RPMI7951 (cell line): ENCODE measurements at places on chromosomes 16 and 17. TPM values are rescaled to one million over a fixed set of nuclear protein-coding genes. Genes with fewer than 3 reads are reported as not detected.

Gene PIRT
- total RNA-seq: not detected in 2 replicates

DNA sequence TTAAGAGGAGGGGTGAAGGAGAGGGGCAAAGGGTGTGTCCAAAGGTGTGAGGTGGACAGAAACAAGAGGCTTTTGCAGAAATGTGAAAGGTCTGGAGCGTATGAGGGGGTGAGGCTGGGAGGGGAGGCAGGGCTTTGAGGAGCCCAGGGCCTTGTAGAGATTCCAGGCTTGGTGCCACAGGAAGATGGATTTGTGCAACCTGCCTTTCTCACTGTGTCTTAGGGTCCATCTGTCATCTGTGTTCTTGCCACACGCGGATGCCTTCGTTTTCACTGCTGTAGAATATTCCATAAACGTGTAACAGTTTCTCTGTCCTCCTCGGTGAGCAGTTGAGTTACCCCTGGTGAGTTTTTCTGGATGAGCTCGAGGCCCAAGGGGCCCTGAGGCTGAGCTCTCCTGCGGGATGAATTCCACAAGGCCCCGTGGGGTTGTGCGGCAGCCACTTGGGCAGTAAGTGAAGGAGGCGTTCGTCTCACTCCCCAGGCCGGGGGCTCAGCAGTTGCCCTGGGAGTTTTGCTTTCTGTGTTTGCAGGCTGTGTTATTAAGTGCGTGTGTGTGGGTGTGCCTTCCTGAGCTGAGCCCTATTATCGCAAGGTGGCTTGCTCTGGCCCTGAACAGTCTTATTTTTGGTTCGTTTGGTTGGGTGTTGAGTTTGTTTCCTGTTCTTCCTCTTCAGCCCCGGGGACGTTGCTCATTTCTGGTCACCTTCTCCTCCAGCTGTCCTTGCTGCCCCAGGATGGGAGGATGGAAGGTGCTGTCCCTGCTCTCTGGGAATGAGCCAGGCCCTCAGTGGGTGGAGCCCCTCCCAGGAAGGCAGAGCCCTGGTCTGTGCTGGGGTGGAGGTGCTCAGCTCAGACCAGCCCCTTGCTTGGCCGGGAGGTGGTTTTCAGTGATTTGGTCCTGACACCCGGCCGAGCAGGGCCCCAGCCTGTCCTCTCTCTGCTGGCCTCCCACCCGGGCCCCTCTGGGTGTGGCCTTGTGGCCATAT lies 28.4 kb downstream of the BAIAP2 start:
- no peak for DNase-seq

Gene CCL14
- not detected in 2 replicates for total RNA-seq

- DNase-seq: no peak
These were observed 388.0 kb downstream of the SEC14L1 start for GRCh38 chr17:77528516-77529327.

GRCh38 chr16:4688674-4689045 lies 4.7 kb upstream of the NUDT16L1 start:
- no peak for DNase-seq

DNA sequence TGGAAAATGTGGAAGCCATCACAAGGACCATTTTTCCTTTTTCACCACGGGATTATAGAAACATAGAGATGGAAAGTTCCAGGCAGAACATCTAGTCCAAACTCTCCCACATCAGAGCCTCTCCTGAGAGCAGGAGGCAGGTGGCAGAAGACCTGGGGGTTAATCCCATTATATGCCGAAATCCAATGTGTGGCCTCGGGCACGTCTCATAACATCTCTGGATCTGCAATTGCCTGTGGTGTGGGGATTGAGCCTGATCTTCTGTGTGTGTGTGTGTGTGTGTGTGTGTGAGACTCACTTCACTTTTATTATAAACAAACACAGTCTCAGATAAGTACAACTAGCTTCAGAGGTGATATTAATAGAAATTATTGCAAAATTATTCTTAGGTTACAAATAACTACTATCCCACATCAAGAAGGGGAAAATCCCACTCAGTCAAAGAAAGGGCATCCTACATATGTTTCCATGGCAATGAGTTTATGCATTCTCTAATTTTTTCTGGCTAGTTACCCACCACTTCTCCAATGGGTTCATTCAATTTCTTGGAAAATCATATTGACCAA lies 199.1 kb downstream of the FOXL1 start:
- no peak for DNase-seq

DNA sequence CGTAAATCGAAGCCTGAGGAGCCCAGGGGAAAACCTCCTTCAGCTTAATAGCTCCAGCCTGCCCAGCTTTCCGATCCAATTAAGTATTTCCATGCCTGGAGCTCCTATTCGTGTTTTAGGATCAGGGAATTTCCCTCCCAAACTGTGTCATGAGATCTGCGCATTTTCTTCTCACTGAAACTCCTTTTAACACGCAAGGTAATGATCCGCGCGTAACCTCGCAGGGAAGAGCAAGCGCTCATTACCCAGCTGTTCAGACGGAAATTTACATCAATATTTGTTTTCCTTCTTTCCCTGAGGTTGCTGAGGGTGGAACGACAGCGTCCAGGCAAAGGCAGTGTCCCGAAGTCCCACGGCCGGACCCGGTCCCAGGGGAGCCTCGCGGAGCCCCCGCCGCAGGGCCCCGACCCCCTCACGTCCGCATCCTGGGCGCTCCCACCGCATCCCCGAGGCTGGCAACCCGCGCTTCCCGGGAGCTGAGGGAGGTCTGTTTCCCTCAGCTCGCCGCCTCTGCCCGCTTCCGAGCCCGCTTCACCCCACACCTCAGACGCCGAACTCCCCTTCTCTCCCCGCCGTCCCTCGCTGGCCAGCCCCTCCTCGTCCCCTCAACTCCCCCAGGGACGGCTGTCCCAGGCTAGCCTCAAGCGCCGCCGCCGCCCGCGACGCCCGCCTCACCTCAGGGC lies 415 bp downstream of the ABCA5 start:
- DNase-seq: peak; percentile 32

Gene PLA2G10
- total RNA-seq: not detected in 2 replicates

- DNase-seq: no peak
These were observed 19.9 kb downstream of the LGALS3BP start for GRCh38 chr17:78959803-78960202.

DNA sequence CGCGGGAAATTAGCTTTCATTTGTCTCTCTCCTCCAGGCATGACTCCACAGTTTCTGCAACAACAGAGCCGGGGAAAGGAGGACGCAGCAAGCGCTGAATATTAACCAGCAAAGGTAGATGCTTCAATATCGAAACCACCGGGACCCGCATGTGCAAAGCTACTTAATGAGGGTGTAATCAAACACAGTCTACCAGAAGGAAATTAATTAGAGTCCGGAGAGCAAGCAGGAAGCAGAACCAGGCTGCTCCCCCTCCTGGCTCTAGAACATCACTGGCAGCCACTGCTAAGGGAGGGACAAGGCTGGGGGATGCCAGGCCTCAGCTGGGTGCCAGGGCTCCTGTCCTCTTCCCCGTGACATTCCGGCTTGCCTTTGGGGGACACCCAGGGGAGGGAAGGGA lies 21.7 kb downstream of the LRRC75A start:
- no peak for DNase-seq

DNA sequence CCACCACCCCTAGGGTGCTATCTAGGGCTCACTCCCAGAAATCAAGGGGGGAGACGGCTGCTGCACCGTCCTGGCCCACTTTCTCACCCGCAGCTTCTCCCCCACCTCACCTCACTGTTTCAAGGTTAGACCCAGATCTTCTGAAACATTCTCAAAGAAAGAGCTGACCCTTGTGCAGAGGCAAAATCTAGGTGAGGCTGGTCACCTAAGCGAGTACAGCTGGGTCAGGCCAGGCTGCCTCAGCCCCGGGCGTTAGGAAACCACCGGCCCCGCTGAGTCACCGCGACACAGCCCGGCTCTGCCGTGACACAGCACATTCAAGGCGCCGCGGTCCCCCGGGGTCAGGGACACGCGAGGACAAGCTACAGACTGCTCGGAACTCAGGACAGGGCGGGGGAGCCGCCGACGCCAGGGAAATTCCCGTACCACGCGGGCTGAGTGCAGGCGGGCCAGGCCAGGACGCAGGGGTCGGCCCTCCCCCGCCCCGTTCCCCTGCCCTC lies 27.1 kb downstream of the GNPTG start:
- DNase-seq: peak; percentile 88

Gene MEFV
- total RNA-seq: 4.3 and 4.8 TPM in 2 replicates

- DNase-seq: peak; percentile 46
These were observed 1.5 kb downstream of the CD68 start for GRCh38 chr17:7580604-7581575.

Gene FAM117A
- total RNA-seq: 3.5 and 5.3 TPM in 2 replicates

- DNase-seq: no peak
These were observed 43.4 kb downstream of the METTL16 start for GRCh38 chr17:2468270-2468669.

- no peak for DNase-seq
These were observed 198 bp upstream of the SHISA9 start for GRCh38 chr16:12901204-12901596.

DNA sequence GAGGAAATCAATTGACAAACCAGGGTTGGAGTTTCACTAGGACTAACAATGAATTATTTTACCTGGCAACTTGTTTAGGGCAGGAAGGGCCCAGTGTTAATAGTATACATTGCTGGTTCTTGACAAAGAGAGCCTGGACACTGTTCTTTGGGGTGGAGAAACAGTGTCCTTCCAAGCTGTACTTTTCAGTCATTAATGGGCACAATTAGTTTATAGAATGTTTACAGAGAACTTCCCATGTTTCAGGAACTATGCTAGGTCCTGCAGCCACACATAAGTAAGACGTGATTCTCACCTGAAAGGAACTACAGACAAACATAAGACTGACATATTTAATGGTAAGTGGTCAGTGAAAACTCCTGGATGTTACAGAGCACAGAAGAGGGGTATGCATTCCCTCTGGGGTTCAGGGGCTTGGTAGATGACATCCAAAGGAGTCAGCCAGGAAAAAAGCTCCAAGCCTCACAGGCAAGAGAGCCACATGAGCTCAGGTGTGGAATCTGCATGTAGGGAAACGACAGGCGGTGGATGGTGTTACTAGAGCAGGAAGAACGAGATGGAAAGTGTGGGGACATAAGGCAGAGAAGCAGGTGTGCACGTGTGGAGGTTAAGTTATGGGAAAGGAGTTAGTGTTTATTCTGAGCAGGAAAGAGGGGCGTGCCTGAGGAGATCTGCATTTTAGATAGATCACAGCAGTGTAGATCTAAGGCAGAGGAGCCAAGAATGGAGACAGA lies 3.8 kb upstream of the DYNLL2 start:
- no peak for DNase-seq

DNA sequence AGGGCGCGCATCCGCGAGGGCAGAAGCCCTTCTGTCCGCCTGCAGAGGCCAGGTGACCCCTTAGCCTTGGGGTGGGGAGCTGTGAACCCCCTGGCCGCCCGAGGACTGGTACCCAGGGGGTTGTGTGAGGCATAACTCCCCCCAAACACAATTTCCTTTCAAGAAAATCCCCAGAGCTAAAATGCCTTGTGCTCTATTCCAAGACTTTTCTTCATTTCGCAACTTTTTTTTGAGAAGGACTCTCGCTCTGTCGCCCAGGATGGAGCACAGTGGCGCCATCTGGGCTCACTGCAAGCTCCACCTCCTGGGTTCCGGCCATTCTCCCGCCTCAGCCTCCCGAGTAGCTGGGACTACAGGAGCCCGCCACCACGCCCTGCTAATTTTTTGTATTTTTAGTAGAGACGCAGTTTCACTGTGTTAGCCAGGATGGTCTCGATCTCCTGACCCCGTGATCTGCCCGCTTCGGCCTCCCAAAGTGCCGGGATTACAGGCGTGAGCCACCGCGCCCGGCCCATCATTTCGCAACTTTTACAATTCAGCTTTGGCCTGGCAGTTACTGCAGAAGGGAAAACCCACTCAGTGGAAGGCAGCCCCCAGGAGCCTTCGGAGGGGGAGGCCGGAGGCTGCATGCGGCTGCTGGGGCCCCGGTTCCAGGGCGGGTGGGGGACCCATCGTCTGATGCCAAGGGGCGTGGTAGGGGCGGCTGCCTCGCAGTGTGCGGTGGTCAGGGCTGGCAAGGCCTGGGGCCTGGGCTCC lies 963 bp upstream of the APRT start:
- DNase-seq: peak; percentile 51

GRCh38 chr16:82509691-82510430 lies 116.9 kb upstream of the CDH13 start:
- no peak for DNase-seq

- DNase-seq: no peak
These were observed 53.2 kb downstream of the SLC39A11 start for GRCh38 chr17:73039282-73039681.

GRCh38 chr16:54283725-54284318 lies 2.8 kb downstream of the IRX3 start:
- no peak for DNase-seq

DNA sequence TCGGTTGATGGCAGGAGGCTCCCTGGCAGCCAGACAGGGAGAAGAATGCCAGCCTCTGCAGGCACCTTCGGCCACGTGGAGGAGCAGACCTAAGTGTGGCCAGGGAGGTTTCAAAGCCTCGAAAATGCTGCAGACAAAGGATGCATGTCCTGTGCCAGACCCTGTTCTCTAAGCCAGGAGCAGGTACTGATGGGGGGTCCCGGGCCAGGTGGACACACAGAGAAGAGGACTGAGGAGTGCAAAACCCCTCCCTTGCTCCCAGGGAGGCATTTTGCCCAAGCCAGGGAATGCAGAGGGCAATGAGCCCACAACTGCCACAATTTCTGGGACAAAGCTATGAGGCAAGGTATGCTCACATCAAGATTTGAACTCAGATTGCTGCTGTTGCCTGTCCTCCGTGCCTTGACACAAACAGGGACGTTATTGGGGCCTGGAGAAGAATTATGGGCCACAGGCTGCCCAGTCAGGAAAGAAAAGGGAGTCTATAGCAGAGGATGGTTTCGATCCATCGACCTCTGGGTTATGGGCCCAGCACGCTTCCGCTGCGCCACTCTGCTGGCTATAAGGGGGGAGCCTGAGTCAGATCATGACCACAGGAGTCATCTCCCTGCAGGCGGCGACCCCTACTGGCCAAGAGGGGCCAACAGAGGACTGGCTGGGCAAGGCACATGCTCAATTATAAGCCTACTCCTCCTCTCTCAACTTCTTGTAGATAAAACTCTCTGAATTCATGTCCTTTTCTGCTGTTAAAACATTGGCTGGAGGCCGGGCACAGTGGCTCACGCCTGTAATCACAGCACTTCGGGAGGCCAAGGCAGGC lies 25.1 kb upstream of the FOXK2 start:
- DNase-seq: peak; percentile 93

GRCh38 chr16:67249178-67250044 lies 632 bp downstream of the SLC9A5 start:
- DNase-seq: no peak

- DNase-seq: peak; percentile 97
These were observed 255.6 kb downstream of the HS3ST3A1 start for GRCh38 chr17:13346081-13346533.

Gene ABCC3
- total RNA-seq: 23.1 and 28.4 TPM in 2 replicates

DNA sequence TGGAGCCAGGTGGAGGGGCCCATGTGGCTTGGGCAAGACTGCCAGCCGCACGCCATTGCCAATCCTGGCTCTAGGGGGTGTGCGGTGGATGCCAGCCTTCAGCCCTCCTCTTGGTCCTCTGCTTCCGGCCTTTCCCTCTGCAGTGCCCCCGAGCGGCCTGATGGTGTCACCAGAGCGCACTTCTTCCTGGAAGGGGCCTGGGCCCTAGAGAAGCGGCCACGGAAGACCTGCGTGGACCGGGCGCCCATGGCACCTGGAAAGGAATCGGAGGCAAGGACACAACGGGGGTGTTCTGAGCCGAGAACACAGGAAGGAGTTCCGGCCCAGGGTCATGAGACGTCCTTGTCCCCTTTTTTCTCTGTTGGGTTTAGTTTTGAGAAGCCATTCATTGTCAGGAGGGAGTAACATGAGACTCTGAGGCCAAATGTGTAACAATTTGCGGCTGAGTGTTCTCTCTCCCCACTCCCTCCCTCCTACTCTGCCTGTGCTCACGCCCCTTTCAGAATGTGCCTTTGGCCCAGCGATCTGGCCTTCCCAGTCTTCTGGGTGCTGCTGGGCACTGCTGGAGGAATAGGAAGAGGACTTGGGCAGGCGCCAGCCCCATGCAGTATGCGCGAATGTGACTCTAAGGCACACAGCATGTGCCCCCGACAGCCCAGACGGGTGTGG lies 92.8 kb downstream of the IRX3 start:
- peak; percentile 83 for DNase-seq
